ENCODE measurements at places on chromosomes 12 and 14.

- no peak for DNase-seq
Measured at GRCh38 chr14:86823581-86823980, 1169.4 kb downstream of the GALC start.

- no peak for DNase-seq
Measured at GRCh38 chr12:62717643-62718042, 217.3 kb downstream of the PPM1H start.

DNA sequence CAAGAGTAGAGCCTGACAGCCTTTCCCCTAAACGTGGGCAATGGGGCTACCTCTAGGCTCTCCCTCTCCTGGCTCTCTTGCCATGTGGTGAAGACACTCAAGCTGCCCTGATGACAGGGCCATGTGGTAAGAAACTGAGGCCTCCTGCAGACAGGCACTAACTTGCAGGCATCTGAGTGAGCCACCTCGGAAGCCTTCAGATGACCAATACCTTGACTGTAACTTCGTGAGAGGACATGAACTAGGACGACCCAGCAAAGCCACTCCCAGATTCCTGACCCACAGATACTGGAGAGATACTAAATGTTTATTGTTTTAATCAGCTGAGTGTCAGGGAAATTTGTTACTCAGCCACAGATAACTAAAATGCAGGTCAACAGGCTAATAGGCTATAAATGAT lies 96.4 kb downstream of the EFCAB11 start:
- DNase-seq = no peak

DNA sequence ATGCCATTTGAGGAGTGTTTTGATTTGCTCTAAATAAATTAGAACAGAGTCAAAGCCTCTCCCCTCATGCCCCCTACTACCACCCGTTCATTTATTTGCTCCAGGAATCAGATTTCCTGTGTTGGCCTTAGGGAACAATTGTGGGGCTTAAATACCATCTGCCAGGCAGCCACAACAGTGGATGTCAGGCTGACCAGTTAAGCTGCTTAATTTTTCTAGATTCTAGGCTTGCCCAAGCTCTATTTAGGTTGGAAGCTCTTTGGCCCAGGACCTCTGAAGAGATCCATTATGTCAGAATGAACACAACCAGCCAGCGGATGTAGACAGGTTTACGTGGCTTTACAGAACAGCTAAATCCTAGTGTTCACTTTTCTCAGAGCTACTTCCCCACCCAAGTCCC lies 1.0 kb upstream of the TIMELESS start:
- no peak for DNase-seq

GRCh38 chr12:46915082-46915481 lies 89.3 kb upstream of the SLC38A4 start:
- no peak for DNase-seq

- DNase-seq = no peak
Measured at GRCh38 chr12:118866346-118866745, 115.0 kb upstream of the SRRM4 start.

- no peak for DNase-seq
Measured at GRCh38 chr14:33068626-33069025, 129.9 kb downstream of the NPAS3 start.

- DNase-seq = no peak
Measured at GRCh38 chr12:26402648-26403047, 207.3 kb downstream of the SSPN start.

GRCh38 chr12:106070147-106070546 lies 68.6 kb downstream of the NUAK1 start:
- no peak for DNase-seq

- no peak for DNase-seq
Measured at GRCh38 chr14:24194186-24194872, 912 bp downstream of the TM9SF1 start.

DNA sequence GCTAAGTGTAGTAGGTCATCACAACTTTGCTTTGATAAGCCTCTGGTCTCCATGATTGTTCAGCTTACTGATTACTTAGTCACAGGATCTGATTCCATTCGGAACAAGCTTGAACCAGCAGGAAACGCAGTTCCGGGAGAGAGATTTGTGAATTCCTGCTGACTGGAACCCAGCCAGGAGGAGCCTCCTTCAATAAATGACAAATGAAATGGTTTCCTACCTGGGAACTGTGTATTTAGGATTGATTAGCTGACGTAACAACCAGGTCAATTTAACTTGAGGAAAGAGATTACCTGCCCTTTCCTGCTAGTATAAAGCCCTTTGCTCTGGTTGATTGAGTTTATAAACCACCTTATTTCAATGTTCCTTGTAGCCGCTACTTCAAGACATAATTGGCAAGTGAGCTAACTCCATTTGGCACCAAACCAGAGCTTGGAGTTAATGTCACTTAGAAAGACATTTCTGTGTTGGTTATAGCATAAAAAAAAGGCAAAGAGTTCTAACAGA lies 35.1 kb upstream of the KCNH3 start:
- DNase-seq = no peak

DNA sequence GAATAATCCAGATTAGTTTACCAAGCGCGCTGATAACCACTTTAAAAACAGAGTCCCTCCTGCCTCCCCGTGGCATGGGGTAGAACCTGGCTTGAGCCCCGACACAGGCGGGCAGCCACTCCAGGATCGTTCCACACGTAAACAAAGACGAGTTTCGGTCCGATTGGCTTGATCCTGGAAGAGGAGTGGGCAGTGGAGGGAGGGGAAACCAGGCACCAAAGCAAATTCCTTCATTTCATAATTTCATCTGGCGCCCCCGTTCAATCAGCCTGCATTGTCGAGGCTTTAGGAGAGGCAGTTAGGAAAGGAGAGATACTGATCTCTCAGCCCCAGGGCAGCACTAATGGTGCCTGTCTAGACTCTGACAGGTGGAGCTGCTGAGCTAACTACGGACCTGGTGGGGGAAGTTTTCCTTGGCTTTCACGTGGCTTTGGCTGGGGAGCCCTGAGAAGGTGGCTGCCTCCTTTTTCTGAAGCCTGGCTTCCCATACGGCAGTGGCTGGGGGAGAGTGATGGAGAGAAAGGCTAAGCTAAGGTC lies 751 bp upstream of the GPRC5A start:
- DNase-seq = no peak

GRCh38 chr12:52251367-52252051 lies 18.5 kb downstream of the KRT7 start:
- no peak for DNase-seq

DNA sequence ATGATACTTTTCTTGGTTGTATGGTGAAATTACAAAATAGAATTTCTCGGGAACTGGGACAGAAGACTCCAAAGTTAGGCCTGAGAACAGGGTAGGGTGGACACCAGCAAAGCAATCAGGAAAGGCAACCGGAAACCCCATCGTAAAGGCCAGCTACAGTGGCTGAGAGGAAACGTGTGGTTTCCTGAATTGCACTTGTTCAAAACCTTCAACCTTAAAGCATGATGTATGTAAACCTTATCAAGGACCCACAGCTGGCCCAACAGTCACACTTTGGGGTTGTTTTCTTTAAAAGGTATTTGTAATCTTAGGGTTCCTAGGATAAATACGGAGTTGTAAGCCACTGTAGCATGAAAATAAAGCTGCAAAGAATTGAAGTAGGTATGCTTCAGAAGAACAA lies 2.2 kb upstream of the PTGDR start:
- DNase-seq = no peak

DNA sequence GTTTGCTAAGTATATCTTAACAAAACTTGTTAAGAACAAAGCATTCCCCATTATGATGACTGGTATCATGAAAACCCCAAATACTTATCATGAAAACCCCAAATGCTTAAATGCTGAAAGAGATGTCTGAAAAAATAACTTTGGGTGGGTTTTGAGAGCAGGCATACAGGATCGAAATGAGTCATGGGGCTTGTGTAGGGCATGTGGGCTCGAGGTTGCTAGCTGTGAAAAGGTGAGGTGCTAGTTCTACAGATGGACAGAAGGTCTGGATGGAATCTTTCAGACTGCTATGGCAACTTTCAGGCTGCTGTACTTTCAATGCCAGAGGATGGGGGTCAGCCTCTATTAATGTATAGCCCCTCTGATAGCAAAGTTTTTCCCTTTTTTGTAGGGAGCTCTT lies 167.8 kb upstream of the MDGA2 start:
- DNase-seq = no peak

- no peak for DNase-seq
Measured at GRCh38 chr12:14283489-14284144, 81.9 kb upstream of the ATF7IP start.

DNA sequence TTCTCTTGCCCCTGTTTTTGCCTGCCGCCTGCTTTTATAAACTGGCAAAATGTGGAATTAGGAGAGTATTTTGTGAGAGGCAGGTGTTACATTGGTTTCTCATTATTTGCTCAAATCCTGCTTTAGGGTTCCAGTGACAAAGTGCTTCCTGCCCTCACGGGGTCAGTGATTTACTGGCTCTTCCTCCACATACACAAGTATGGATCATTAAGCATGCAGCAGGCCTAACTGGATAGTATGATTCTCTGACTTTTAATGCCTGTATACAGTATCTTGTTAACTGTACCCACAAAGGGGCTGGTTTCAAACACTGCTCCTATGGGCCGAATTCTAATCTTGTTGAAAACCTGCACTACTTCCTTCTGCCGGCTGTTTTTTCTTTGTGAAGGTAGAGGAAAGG lies 63.2 kb downstream of the PTCSC3 start:
- DNase-seq = no peak

- no peak for DNase-seq
Measured at GRCh38 chr14:23121361-23121771, 2.3 kb upstream of the CEBPE start.

DNA sequence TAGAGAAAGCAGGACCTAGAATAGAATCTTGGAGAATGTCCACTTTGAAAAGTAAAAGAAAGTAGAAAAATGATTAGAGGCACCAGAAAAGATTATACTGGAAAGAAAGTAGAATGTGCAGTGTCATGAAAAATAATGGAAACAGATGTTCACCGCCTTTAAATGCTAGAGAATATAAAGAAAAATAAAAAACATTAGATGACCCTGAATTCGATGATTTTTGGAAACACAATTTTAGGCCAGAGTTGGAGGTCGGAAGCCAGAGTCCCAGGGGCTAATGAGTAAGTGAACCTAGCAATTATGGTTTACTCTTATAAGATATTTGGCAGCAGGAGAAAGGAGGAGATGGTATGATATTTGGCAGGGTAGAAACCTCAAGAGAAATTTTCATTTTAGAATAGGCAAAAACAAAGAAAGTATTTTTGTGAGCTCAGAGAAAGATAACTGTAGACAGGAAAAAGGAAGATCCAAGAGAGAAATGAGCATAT lies 37.7 kb downstream of the GYS2 start:
- DNase-seq = no peak

- no peak for DNase-seq
Measured at GRCh38 chr12:104154286-104154685, 16.3 kb upstream of the NFYB start.

DNA sequence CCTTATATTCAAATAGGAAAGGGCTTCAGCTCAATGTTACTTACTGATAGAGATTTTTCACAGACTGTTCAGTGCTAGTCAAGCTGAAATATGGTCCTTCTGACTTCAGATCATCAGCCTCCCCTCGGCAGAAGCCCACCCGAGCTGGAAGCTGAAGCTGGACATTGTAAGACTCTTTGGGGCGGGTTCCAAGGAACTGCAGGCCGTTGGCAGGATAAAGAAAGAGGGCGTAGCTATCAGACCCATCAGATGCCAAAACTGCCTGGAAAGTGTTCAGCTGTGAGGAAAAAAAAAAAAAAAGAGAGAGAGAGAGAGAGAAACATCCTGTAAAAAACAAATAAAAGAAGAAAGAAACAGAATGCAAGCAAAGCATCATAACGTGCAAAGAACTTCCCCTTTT lies 8.8 kb downstream of the NID2 start:
- DNase-seq = no peak

DNA sequence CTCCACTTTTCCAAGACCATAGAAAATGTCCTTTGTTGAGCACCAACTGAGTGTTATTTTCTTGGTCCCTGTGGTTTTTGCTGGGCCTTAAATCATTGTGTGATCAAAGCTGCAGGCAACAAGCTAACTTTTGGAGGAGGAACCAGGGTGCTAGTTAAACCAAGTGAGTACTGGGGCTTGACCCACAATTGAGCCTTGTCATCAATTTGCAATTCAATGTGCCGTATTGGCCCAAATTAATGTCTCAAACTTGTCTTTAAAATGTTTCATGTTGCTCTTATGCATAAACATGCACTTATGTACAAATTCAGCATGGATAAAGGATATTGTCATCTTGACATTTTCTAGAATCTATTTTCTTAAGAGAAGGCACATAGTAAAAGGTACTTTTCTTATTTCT lies 62.3 kb downstream of the DAD1 start:
- DNase-seq = no peak

DNA sequence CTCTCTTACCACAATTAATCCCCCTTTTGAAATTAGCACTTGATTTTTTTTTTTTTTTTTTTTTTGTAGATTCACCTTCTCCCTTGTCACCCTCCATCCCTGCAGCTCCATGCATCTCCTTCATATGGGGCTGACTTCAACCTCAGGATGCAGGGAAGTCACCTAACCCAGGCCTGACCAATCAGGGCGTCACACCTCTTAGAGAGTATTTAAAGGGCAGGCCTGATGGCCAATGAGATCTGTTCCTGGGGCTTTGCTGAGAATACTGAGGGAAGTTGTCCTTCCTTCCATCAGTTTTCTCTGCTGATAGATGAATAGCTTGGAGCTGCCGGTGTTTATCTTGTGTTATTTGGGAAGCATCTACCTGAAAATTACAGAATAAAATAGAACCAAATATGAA lies 1104.7 kb upstream of the TMEM132C start:
- DNase-seq = no peak

DNA sequence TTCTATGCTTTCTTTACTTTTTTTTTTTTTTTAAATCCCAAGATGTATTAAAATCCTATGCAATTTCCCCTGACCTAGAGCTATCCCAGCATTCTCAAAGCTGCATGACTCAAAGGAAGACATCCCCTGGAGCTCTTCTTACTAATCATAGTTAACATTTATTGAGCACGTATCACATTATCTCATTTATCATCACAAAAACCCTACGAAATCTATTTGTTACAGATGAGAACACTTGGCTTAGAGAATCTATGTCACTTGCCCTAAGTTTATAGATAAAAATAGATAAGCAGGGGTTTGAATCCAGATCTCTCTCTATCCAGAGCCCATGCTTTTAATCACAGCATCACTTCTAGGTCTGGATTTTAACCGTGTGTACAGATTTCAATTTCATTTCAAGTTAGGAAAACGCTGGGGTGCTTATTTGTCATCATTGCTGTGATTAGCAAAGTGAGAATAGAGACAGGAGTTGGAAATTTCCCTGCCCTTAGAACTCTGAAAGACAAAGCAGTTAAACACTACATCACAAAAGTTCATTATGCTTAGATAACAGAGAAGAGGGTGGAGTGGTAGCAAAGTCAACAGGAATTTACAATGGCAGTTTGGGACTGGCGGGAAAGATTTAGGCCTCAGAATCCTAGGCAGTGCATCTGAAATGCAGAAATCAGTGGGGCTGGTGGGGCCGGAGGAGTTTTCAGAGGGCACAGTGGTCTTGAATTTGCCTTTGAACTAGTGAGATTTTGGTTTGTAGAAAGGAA lies 177.7 kb upstream of the FRMD6 start:
- no peak for DNase-seq

DNA sequence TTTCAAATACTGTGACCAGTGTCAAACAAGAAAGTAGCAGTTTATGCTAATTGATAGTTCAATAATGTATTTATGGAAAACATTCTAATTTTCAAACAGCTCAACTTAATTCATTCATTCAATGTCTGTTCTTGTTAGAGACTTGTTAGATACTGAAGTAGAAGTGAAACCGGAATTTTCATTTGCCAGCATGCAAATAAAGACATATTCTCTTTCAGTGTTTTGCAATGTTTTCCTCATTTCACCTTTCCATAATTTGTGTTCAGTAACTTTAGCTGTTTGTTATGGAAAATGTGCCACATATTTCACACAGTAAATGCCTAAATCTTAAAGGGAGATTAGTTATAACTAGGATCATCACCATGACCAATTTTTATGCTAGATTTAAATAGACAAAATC lies 21.2 kb downstream of the TAS2R50 start:
- DNase-seq = no peak
